AG08395 (cell line): ENCODE measurements at places on chromosomes 5 and 9.

DNA sequence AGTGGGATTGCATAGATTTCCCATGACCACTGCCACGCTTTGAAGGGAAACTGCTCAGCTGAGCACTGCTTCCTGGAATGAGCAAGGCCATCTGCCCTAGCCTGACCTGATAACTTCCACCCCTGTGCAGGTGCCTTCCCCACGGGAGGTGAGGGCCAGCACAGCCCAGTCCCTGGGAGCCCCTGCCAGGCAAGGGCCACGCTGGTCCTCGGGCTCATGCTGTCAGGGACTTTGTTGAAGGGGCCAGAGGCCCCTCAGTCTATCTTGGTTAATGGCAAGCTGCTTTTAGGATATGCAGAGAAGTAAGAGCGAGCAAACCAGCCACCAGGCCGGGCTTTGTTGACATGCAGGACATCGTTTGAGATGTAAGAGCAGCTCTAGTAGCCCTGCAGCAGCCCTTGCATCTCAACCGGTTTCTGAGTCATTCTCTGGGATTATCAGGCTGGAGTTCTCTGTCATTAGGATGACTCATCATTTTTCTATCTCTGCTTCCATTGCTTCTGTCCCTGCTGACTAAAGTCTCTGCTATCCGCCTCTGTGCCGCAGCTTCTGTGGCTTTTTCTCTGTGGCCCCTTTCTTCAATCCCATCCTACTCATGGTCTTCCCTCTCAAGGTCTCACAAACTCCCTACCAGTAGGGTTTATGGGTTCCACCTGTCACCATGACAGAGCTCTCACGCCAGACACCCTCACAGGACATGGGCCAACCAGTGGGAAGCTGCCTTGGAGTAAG is 30.6 kb upstream of the IQGAP2 start:
- DNase-seq, result peak; percentile 93

DNA sequence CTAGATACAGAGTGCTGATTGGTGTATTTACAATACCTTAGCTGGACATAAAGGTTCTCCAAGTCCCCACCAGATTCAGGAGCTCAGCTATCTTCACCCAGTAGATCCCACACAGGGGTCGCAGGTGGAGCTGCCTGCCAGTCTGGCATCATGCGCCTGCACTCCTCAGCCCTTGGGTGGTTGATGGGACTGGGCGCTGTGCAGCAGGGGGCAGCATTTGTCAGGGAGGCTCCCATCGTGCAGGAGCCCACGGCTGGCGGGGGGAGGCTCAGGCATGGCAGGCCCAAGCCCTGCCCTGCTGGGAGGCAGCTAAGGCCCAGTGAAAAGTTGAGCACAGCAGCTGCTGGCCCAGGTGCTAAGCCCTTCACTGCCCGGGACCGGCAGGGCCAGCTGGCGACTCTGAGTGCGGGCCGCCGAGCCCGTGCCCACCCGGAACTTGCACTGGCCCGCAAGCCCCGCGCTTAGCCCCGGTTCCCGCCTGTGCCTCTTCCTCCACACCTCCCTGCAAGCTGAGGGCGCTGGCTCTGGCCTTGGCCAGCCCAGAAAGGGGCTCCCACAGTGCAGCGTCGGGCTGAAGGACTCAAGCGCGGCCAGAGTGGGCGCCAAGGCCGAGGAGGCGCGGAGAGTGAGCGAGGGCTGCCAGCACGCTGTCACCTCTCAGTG is 314.1 kb upstream of the ATP10B start:
- no peak for DNase-seq

DNA sequence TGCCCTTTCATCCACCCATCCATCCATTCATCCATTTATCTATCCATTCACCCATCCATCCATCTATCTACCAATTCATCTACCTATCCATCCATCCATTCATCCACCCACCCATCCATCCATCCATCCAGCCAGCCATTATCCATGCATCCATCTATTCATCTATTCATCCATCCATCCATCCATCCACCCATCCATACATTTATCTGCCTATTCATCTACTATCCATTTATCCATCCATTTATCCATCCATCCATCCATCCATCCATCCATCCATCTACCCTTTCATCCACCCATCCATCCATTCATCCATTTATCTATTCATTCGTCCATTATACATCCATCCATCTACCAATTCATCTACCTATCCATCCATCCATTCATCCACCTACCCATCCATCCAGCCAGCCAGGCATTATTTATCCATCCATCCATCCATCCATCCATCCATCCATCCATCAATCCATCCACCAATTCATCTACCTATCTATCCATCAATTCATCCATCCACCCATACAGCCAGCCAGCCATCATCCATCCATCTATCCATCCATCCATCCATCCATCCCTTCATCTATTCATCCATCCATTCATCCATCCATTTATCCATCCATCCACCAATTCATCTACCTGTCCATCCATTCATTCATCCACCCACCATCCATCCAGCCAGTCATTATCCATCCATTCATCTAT is 10.2 kb downstream of the COL27A1 start:
- DNase-seq, result no peak

GRCh38 chr5:72308853-72309191 is 11.2 kb downstream of the MRPS27 start:
- no peak for DNase-seq

DNA sequence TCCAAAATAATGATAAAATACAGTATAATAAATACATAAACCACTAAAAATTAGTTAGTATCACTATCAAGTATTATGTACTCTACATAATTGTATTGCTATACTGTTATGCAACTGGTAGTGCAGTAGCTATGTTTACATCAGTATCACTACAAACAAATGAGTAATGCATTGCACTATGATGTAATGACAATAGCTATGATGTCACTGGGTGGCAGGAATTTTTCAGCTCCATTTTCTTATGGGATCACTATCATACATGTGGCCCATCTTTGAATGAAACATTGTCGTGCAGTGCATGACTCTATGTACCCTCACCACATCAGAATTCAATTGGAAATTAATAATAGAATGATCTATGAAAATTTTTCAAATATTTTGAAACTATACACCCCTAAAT is 201.3 kb downstream of the MPDZ start:
- no peak for DNase-seq

DNA sequence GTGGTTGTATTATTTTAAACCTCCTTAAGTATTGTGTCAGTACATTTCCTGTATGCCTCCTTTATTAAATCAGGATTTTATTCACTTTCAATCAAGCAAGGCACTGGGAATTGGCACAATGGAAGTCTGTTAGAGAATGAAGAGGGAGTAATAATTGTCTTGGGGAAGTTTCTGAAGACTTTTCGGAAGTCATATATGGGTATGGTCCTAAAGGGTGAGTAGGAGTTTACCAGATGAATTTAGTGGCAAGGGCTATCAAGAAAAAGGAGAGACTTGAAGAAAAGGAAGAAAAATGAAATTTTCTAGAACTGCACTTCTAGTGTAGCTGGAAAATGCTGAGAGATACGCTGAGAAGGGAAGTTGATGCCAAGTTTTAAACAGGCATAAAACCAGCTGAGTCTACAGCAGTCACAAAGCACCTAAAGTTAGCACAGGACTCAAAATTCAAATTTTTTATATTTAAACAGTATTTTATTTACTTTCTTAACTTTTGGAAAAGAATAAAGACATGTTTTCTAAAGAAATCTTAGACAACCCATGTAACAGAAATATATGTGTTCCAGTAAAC is 184.9 kb downstream of the SMC2 start:
- no peak for DNase-seq

- DNase-seq, result no peak
Observed at GRCh38 chr5:158369241-158369640, 510.3 kb upstream of the CLINT1 start.

- no peak for DNase-seq
Observed at GRCh38 chr9:4962085-4962484, 23.0 kb upstream of the JAK2 start.

- DNase-seq, result no peak
Observed at GRCh38 chr5:143226361-143226760, 177.1 kb downstream of the NR3C1 start.

- peak; percentile 32 for DNase-seq
Observed at GRCh38 chr9:69937360-69937759, 106.3 kb upstream of the MAMDC2 start.

DNA sequence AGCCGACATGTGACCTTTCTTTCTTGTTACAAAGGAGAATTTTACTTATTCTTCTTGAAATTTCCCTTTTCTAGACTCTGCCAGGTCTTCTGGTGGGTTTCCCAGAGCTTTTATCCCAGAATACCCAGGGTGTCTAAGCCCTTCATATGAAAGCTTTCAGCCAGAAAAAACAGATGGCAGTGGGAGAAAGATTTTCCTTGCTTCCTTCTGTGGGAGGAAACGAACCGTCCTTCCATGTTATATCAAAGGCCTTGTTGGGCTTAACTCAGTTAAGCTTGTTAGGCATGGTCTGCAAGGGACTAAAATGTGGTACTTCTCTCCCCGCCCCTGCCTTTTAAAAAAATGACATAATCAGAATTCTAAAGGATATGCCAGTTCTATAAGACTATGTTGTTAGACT is 47.5 kb downstream of the SPATA31D1 start:
- no peak for DNase-seq

DNA sequence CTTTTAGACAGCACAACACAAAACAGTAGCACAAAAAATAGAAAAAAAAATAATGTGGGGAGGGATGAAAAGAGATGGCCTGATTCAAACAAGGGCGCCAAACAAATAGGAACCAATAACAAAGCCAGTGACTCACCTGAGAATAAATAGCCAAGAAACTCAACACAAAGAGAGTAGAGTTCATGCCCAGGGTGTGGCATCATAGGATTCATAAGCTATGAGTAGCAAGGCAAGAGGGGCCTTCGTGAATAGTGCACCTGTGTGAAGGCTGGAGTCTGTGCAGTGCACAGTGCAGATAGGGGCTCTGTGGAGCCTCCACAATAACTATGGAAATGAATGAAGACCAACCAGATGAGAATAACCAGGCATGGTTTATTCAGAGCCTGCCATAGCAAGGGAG is 541.7 kb downstream of the SPOCK1 start:
- no peak for DNase-seq

DNA sequence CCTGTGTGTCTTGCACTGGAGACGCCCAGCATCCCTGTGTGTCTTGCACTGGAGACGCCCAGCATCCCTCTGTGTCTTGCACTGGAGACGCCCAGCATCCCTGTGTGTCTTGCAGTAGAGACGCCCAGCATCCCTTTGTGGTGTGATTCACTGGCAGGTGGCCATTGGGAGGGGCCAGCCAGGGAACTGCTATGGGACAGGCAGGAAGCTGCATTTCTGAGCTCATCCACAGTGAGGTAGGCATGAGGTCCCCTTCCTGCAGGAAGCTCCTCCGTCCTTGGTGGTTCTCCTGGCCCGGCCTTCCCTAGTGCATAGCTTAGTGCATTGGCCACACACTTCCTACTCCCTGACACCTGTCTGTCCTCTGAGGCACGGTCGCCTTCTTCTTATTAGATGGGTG is 43.5 kb downstream of the IRX1 start:
- no peak for DNase-seq

DNA sequence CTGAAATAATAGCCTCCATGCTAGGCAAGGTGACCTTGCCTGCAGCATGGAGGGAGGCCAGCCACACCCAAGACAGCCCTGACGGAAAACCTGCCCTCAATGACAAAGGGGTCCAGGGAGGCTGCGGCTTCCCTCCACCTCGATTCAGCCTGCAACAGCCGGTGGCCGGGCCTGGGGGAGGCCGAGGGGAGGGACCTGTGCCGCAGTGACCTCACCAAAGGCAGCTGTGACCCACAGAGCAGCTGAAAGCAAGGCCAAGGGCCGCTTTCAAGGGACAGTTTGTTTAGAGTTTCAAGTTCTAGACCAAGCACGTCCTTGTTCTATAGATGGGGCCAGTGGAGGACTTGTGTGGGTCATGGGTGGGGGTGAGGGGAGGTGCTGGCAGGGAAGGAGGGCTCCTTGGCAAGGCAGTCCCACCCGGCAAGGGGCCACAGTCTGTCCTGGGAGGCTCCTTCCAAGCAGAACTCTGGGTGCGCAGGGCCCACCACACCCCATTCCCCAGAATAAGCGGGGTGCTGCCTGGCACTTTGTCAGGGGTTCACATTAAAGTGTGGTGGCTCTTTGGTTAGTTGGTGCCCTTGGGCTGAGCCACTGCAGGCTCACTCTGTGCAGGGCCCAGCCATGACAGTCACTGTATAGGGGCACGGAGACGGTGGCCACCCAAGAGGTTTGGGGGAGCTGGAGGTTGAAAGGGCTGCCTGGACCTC is 226.5 kb downstream of the FANCC start:
- DNase-seq, result no peak

GRCh38 chr9:135507104-135508035 is 6.9 kb downstream of the MRPS2 start:
- DNase-seq, result no peak

GRCh38 chr9:26706223-26706622 is 186.4 kb downstream of the CAAP1 start:
- DNase-seq, result no peak

DNA sequence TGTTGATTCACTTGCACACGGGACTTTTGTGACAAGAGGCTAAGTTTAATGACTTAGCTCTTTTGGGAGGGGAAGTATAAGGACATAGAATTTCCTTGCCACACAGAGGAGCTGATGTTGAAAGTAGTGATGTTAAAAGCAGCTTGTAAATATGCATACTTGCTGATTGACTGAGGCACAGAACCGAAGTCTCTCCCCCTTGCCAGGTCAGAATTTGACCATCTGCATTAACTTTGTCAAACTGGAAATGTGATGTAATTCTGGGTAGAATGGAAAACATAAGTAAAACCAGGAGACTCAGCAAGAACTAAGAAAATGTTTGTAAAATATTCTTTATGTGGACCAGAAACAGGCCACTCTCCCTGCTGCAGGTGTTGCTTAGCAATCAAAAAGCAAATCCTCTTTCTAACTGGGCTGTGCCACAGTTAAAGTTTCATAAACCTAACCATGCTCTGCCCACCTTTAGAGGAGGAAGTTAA is 284.2 kb downstream of the NR3C1 start:
- DNase-seq, result peak; percentile 13

DNA sequence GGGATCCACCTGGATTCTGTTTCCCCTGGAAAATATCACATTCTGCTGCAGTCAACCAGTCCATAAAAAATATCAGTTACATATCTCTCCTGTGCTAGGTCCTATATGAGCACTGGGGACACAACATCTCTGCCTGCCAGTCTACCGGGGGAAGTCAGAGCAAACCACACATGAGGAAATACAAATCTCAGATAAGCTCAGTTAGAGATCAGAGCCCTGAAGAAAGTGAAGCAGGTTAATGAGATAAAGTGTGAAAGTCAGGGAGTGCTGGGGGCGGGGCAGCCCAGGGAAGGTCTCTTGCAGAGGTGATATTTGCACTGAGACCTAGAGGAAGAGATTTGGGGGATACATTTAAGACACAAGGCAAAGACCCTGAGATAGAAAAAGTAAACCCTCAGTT is 67.8 kb upstream of the SLC1A1 start:
- DNase-seq, result no peak

DNA sequence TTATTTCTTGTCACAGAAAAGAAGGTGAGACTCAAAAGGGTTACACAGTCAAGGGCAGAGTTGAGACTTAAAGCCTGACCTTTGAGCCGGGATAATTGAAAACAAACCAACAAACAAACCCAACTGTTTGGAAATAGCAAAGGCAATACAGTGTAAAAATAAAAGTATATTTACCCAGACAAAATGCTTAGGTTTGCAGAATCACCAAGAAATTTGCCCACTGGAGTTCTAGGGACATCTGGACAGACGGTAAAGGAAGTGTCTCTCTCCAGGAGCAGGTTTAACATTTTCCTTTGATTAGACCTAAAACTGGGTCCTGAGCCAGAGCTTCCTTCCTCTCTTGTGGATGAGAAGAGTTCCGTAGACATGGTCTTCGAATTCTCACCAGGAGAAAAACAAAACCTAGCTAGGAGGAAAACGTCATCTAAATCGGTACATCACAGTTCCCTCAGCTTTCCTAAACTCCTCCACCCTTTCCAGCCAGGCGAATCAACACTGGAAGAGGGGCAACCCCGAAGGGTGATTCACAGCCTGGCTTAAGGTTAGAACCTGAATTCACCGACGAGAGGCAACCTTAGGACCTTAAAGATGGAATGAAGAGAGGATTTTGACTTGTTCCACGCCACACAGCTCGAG is 673 bp downstream of the CDC25C start:
- peak; percentile 6 for DNase-seq
